ENCODE measurements at places on chromosomes 6 and 20.

DNA sequence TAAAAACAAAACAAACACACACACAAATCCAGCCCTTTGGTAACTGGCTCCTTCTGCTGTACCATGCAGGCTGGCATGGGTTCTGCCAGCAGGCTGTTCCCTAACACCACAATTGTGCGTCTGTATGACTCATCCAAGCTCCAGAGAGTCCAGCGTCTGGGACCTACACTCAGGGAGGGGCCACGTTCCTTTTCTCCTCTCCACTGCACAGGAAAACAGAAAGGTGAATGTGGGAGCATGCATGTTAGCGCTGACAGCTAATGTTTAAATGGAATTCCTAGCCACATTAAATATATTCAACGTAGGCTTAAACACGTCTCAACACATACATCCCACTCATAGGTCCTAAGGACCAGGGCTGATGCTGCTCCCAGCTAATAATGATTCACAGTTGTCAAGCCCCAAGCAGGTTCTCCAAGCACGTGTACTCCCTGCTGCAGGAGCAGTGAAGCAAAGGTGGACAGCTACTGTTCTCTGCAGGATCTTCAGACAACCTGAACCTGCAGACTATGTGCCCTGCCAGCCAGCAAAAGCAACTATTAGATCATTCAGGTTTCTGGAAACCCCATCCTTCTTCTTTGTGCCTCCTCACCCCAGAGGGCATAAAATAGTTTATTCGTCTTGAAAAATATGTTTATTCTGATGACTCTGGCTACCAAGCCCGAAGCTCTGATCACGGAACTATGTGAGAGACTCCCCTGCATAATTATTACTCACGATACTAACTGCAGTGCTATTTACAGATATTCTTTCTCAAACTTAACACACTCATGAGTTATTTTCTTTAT, 20.9 kb downstream of the MAP1LC3A start:
- no peak for DNase-seq

DNA sequence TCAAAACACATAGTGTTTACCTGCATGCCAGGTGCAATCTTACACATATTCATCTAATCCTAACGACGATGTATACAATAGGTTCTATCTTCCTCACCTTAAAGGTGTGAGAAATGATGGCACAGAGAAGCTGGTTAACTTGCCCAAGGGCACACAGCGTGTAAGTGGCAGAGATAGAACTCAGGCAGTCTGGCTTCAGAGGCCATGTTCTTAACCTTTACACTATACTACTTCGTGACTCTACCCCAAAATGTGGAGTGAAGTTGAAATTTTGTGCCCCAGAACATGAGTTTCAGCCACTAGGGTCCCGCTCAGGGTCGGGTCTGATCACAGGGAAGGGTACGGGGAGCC, 584 bp downstream of the VPS52 start:
- DNase-seq = no peak

GRCh38 chr6:119063491-119063890, 15.0 kb downstream of the FAM184A start:
- no peak for DNase-seq

GRCh38 chr6:169388395-169389166, 134.9 kb upstream of the THBS2 start:
- DNase-seq = no peak

DNA sequence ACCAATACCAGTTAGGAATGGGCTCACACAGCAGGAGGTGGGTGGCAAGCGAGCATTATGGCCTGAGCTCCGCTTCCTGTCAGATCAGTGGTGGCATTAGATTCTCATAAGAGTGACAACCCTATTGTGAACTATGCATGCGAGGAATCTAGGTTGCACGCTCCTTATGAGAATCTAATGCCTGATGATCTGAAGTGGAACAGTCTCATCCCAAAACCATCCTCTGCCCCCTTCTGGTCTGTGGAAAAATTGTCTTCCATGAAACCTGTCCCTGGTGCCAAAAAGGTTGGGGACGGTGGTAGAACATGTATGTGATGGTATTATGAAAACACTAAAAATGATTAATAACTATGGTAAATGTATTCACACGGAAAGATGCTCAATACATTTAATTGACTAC, 99.7 kb upstream of the HIVEP1 start:
- DNase-seq = no peak

- DNase-seq = no peak
These were observed 10.8 kb downstream of the APMAP start for GRCh38 chr20:24981790-24982189.

DNA sequence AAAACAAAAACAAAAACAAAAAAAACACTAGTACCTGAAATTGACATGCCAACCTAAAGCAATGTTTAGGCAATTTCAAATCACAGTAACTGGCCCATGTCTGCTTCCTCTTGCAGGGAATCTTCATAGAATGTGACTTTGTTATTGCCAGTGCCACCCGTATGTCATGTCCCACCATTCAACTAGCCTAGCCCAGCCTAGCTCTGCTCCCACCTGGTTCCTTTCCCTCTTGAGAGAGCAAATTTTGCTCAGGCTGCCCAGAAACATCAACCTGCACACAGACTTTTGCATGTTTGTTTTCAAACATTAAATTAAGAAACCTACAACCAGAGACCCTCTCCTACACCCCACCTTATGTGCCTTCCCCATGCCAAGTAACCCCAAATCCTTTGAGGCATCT, 124.8 kb upstream of the SLC2A12 start:
- no peak for DNase-seq

GRCh38 chr20:219290-220115, 7.6 kb upstream of the DEFB129 start:
- DNase-seq = no peak

GRCh38 chr6:127902933-127903332, 2.1 kb upstream of the THEMIS start:
- DNase-seq = no peak

DNA sequence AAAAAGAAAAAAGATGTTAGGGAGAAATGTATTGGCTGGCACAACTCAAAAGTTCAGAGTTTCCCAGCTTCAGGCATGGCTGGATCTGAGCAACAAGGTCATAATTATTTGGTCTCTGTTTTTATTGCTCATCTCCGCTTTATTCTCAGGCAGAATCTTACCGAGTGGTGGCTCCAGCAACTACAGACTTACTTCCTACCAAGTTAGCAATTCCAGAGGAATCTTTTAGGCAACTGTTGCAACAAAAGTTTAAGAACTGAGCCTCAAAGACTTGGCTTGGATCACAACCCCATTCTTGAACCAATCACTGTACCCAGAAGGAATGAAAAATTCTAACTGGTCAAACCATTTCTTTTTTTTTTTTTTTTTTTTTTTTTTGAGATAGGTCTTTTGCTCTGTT, 35.5 kb upstream of the NCOA3 start:
- no peak for DNase-seq
